Upper lobe of right lung (tissue), 1 donor: ENCODE measurements at places on chromosomes 3 and 15.

GRCh38 chr3:82133070-82133606, 371.7 kb upstream of the GBE1 start:
- H3K4me1 ChIP-seq: no peaks in the 10 kb centered on the region
- DNase-seq: no peak
- no peaks in the 10 kb centered on the region for H3K36me3 ChIP-seq
- H3K27ac ChIP-seq: no peak overlapping the region
- no peak overlapping the region for H3K4me3 ChIP-seq
- H3K27me3 ChIP-seq: no peaks in the 10 kb centered on the region

- H3K4me1 ChIP-seq: no peaks in the 10 kb centered on the region
- no peak for DNase-seq
- no peak overlapping the region for H3K27ac ChIP-seq
Observed at GRCh38 chr3:126142652-126143051, 37.7 kb downstream of the ALDH1L1 start.

- no peak for DNase-seq
- no peak overlapping the region for H3K4me3 ChIP-seq
- H3K36me3 ChIP-seq: no peaks in the 10 kb centered on the region
- H3K27me3 ChIP-seq: no peaks in the 10 kb centered on the region
- H3K27ac ChIP-seq: no peak overlapping the region
Observed at GRCh38 chr15:85956532-85957275, 123.0 kb upstream of the AGBL1 start.

DNA sequence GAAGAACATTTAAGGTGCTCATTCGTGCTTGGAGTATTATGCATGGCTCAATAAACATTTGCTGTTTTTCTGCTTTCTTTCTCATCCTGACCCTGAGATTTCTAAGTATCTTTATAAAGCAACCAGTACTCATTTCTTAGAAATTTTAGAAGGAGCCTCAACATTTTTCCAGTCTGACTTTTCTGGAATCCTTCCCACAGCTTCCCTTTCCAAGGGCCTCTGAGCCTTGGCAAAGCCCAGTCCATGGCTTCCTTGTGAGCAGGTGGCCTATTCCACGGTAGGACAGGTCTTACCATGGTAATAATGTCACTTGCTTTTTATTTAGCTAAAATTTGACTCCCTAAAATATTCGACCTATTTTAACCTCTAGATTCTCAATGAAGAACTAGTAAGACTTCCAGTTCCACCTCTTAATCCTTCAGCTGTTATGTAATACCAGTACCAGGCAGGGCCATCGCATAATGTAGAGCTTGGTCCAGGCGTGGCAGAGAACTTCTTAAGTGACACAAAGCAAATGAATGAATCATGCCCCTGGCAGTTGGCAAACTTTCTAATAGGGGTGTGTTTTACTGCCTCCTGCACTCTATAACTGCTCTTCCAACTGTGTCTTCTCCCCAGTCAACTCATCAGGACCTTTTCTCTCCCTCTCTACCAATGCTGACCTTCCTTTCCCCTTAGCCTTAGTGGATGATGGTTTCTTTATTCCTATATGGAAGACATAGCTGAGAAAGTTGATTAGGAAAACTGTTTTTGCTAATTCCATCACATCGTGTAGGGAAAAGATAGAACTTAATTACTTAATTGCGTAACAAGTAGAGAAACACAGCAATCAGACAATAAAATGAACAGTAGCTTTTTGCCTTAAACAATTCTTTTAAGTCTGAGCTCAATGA, 894 bp upstream of the TM4SF4 start:
- DNase-seq: no peak
- no peak overlapping the region for H3K4me3 ChIP-seq
- peak overlapping the region; percentile 76 for H3K27ac ChIP-seq
- H3K27me3 ChIP-seq: no peaks in the 10 kb centered on the region

- no peak for DNase-seq
- no peak overlapping the region for H3K4me3 ChIP-seq
- H3K27ac ChIP-seq: no peak overlapping the region
- no peaks in the 10 kb centered on the region for H3K4me1 ChIP-seq
- H3K27me3 ChIP-seq: no peaks in the 10 kb centered on the region
- H3K36me3 ChIP-seq: no peaks in the 10 kb centered on the region
Observed at GRCh38 chr3:111581403-111582119, 13.6 kb downstream of the ZBED2 start.

DNA sequence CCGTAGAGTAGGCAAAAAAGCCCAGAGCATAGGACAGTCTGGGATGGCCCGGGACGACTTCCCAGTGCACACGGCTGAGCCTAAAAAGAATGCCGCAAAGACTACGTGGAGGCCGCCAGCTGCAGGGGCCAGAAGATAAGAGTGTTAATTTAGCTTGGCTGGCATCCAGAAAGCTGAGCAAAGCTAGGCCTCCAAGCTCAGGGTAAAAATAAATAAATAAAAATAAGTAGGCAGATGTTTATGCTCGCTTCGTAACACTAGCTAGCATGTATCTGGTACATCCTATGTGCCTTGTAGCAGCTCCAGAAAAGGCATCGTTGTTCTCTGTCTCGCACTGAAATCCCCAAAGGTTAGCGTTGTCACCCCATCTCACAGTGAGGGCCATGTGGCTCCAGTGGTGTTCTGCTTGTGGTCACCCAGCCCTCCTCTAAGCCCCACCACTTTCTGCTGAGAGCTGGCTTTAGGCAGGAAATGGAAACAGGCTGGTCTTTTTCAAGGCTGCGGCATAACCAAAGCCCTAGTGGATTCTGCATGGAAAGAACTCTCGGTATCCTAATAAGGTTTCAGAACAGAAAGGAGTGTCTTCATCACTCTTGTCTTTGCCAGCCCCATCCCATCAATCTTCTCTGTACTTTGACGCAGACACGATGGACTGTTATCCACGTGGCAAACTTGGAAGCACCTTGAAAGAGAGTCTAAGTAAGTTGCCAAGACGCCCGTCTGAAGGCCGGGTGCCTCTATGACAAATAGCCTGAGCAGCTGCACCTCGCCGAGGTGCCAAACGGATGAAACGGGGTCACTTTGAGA, 58.1 kb upstream of the MEF2A start:
- peaks cover 39% of the 10 kb centered on the region for H3K4me1 ChIP-seq
- H3K4me3 ChIP-seq: peak overlapping the region; percentile 8
- no peak for DNase-seq
- no peaks in the 10 kb centered on the region for H3K36me3 ChIP-seq
- H3K27ac ChIP-seq: peak overlapping the region; percentile 70
- no peaks in the 10 kb centered on the region for H3K27me3 ChIP-seq

GRCh38 chr15:96276438-96277210, 53.9 kb upstream of the NR2F2 start:
- peaks cover 4% of the 10 kb centered on the region for H3K36me3 ChIP-seq
- H3K4me1 ChIP-seq: no peaks in the 10 kb centered on the region
- H3K27ac ChIP-seq: no peak overlapping the region
- no peak for DNase-seq

GRCh38 chr3:28081533-28081947, 159.9 kb upstream of the CMC1 start:
- no peak overlapping the region for H3K4me3 ChIP-seq
- H3K27me3 ChIP-seq: no peaks in the 10 kb centered on the region
- no peak for DNase-seq
- H3K4me1 ChIP-seq: no peaks in the 10 kb centered on the region
- no peaks in the 10 kb centered on the region for H3K36me3 ChIP-seq
